ENCODE measurements at places on chromosomes 11 and 22.

DNA sequence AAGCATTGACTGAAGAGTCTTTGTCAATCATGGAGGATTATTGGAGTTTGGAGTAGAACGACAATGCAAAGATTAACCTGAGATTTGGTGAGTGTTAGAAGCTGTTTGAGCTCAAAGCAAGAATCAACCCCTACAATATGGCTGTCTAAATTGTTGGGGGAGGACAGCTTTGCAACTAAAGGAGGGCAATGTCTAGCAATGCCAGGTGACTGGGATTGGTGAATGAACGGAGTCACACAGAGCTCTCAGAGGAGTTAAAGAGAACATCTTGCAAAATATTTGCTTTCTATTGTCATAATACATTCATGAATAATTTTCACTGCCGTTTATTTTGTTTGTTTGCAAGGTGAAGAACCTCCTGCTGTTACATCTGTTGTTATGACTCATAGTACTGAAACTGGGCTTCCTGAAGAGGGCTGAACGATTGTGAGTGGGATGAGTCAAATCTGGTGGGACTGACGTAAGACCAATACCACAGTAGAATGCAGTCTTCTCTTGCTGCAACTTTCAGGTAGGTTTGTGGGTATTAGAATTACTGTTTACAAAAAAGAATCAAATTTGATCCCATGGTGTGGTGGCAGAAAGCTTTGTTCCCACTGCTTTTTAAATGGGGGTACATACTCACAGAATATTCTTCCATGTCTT lies 281.9 kb downstream of the CADM1 start:
- DNase-seq, result no peak

DNA sequence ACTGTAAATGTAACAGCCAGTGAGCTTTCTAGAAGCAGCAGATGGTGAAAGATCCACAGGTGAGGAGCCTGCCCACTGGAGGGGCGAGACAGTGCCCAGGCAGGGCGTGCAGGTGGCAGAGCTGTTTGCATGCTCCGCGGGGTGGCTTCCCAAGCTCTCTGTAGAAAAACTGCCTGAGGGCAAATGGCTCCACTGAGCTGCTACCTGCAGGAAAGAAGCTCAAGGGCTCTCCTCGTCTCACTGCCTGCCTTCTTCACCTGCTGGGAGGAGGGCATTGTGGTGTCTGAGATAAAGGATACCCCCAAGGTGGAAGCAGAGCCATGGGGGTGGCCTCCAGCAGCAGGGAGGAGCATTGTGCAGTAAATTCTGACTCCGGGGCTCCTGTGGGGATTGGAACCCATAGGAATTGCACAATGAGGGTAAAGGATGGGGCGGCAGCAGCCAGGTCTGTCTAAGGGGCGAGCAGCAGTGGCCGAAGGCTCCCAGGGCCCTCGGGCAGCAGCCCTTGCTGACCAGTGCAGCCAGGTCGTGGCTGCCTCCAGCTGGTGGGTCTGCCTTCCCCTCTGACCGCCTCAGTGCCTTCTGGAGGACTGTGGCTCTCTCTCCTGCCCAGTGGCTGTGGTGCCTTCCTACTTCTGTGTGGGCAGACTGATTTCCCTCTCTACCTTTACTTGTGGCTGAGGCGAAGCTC lies 28.0 kb upstream of the CABP7 start:
- DNase-seq, result no peak

DNA sequence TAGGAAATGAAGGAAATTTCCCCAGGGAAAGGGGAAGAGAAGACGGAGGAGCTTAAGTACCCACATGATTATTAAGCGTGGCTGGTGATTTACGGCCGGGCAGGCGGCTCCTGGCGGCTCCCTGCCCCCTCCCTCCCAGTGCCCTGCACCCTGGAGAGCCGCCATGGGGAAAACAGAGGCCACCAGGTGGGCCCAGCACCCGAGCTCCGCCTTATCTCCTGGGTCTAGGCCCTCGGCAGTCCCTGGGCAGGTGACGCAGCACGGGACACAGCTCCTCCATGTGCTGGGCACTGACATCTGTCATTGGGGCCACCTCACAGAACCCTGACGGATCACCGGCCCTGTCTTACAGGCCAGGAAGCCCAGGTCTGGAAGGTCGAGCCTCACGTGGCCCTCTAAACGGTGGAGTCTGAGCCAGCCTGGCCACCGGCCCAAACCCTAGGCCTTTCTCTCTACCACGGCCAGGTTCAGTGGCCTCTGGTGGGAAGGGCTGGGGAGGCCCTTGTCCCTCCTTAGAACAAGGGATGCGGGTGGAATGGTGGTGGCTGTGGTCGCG lies 60.2 kb upstream of the PPARA start:
- no peak for DNase-seq

GRCh38 chr11:114782650-114783310 lies 104.5 kb downstream of the NXPE2 start:
- no peak for DNase-seq

GRCh38 chr11:9120664-9121468 lies 29.5 kb upstream of the SCUBE2 start:
- DNase-seq, result no peak

DNA sequence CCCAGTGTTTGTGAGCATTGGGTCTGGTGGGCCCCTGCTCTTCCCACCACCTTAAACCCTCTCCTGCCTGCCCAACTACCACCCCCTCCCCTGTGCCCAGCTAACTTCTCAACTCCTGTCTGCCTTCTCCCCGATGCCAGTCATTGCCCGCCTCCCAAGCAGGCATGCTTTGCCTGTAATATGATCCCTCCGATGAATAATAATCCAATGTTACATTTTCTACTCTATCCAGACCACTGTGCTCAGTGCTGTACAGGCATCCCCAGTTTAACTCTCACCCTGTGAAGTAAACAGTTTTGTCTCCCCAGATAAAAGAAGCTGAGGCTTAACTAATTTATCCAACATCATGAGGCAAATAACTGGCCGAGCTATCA lies 35.5 kb upstream of the OLFML1 start:
- DNase-seq, result no peak

DNA sequence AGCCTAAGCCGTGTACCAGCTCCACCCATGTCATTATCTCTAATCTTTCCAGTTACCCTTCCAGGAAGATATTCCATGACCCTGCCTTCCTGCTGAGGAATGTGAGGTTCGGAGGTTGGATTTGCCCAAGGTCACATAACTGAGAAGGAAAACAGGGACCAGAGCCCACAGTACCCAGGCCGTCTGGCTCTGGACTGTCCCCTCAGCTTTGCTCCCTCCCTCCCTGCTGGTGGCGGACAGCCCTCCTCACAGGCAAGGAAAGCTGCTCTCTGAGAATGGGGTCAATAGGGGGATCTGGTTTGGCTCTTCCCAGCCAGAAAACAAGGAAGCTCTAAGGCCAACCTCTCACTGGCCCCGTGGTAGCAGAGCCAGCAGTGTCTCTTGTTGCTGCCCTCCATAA lies 63.3 kb downstream of the SYN3 start:
- no peak for DNase-seq

- no peak for DNase-seq
These were observed 78.7 kb downstream of the SHANK2 start for GRCh38 chr11:71173709-71174108.

GRCh38 chr11:66154109-66154508 lies 84.0 kb downstream of the PACS1 start:
- no peak for DNase-seq

GRCh38 chr11:34641456-34641855 lies 20.6 kb downstream of the EHF start:
- no peak for DNase-seq

- no peak for DNase-seq
These were observed 36.2 kb downstream of the CYTH4 start for GRCh38 chr22:37318364-37319109.

DNA sequence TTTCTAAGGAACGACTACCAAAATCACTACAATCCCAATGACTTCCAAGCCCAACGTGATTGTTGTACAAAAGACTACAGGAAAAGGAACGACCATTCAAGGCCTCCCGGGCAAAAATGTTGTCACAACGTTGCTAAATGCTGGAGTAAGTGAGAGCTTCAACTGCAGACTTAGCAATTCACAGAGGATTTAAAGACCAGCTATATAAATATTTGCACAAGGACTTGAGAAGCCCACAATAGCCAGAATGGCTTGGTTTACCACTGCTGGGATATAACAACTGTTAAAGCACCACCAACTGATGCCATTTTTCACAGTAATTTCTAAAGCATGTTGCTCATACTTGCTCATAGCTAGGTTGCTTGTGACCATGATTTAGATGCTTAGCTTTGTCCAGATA lies 78.3 kb downstream of the EMSY start:
- no peak for DNase-seq

GRCh38 chr11:17951685-17952388 lies 61.0 kb downstream of the SERGEF start:
- DNase-seq, result no peak

- DNase-seq, result no peak
These were observed 121.5 kb downstream of the ATG16L2 start for GRCh38 chr11:72935700-72936099.

- DNase-seq, result no peak
These were observed 26.6 kb upstream of the IL17RA start for GRCh38 chr22:17057959-17058814.

GRCh38 chr11:97506076-97506759 lies 1116.4 kb downstream of the JRKL start:
- DNase-seq, result no peak

DNA sequence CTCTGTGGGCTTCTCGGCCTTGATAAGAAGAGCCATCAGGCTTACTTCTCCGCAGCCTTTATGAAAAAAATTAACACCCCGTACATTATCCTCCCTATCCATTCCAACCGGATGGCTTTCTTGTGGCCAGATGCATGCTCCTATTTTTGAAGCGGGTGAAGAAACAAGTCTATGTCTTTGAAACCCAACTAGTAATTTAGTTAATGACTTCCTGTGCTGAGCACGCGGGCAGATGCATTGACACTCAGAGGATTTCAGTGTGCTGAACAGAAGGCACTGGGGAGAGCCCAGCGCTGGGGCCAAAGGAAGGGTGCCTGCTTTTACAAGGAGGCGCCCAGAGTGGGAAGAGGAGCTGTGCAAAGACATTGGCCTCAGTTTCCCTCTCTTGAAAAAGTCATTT lies 53.3 kb downstream of the ARHGAP8 start:
- no peak for DNase-seq

DNA sequence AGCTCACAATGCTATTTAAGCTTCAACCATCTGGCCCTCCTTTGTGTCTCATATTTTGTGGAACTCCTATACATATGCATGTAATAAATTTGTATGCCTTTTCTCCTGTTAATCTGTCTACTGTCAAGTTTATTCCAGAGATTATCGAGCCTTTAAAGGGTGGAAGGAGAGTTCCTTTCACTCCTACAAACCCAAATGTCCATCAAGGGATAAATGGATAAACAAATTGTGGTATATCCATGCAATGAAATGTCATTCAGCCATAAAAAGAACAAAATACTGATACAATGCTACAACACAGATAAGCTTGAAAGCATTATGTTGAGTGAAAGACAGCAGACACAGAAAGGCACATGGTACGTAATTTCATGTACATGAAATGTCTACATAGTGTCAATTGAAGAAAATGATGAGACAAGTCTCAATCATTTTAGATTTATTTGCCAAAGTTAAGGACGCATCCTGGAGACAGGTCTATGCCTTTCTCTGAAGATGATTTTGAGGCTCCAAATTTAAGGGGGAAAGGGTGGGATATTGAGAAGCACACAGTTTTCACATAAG lies 17.7 kb upstream of the FEZ1 start:
- DNase-seq, result no peak

GRCh38 chr22:22811016-22812009 lies 76.3 kb upstream of the IGLL5 start:
- no peak for DNase-seq

DNA sequence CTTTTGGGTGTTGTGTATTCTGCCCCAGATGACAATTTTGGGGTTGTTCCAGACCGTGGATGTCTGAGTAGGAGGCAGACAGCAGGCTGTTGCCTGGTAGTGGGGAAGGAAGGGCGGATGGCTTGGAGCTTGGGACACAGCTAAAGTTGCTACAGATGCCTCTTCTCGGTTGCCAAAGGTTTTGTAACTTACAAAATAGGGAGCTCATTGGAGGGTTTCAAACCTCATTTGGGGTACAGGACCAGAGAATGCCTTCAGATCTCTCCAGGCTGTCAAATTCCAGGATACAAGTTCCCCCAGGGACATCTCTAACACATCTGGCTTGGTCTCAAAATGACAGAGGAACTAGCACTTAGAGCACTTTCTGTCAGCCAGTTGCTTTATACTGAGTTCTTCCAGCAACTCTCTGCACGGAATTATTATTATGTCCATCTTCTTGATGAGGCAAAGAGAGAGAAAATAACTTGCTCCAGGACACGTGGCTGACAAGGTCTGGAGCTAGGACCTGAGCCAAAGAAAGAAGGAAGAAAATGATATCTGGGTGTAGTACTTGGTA lies 56.0 kb downstream of the SLC1A2 start:
- no peak for DNase-seq

DNA sequence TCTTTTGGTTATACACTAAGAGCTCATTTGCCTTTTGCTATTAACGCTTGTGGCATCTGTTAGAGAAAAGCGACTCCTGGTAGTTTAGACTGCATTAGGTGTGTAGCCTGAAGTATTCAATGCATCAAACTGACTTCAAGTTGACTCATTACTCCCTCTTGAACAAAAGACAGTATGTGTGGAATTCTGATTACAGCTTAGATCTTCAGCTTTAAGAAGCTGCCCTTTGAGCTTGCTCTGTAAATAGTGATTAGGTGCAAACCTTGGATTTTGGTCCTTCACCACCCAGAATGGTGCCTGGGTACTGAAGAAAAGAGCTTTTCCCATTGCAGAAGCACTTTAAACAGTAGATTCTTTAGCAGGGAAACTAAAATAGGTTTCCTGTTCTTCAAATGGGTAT lies 62.1 kb downstream of the FAT3 start:
- no peak for DNase-seq

- DNase-seq, result no peak
These were observed 408 bp downstream of the PPP2R5B start for GRCh38 chr11:64924910-64925284.

DNA sequence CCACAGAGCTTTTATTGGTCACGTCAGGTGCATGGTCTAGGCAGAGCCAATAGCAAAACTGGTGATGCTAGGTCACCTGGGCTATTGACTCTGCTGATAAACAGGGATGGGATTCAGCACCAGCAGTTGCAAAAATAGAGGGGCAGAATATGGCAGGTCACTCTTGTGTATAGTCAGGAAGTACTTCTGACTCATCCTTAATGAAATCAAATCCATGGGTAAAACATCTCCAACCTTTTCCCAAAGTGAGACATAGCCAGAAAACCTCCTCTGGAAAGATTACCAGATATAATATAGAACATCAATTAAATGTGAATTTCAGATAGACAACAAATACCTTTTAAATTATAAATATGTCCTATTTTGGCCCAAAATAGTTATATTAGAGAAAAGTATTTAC lies 383.2 kb downstream of the METTL15 start:
- DNase-seq, result no peak

GRCh38 chr11:116368784-116369183 lies 404.0 kb downstream of the BUD13 start:
- DNase-seq, result no peak

DNA sequence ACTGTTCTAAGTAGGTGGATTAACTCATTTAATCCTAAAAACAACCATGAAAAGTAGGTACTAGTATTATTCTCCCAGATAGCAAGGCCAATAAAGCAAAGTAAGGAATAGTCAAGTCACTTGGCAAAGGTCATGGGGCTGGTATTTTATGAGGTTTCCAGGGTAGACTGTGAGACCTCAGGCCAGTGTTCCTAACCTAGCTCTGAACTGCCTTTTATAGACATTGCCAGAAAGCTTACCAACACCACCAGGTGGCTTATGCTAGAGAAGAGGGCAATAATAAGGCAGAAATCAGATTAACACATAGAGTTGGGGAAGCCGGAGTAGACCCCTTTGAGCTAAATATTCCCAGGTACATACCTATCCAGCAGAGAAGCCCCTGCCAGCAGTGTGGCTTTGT lies 490.9 kb upstream of the TENM4 start:
- no peak for DNase-seq

GRCh38 chr11:60528934-60529333 lies 13.7 kb downstream of the MS4A13 start:
- DNase-seq, result no peak

All from esophagus squamous epithelium (tissue), 5 donors.